ENCODE measurements at places on chromosomes 13 and 19.

- DNase-seq, result peak; percentile 77
These were observed 50.3 kb downstream of the CCDC70 start for GRCh38 chr13:51912091-51912490.

- DNase-seq, result peak; percentile 86
These were observed 3.9 kb upstream of the SSBP4 start for GRCh38 chr19:18415178-18415867.

DNA sequence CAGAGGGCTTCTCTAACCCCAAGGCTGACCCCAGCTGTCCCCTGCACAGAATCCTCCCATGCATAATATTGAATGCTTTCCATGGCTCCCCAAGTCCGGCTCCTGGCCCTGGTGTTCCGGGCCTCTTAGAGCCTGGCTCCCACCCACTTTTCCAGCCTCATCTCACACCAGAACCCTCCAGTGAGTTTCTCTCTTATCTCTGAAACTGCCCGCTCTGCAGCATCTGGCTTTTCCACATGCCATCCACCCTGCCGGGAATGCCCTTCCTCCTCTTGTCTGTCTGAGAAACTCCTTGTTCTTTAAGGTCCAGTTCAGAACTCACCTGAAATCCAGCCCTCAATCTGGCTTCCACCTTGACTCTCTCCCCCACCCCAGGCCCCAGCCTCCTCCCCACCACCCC lies 6.8 kb downstream of the SYNGR4 start:
- DNase-seq, result no peak

GRCh38 chr19:14804765-14805164 lies 26.4 kb upstream of the ADGRE2 start:
- DNase-seq, result no peak

DNA sequence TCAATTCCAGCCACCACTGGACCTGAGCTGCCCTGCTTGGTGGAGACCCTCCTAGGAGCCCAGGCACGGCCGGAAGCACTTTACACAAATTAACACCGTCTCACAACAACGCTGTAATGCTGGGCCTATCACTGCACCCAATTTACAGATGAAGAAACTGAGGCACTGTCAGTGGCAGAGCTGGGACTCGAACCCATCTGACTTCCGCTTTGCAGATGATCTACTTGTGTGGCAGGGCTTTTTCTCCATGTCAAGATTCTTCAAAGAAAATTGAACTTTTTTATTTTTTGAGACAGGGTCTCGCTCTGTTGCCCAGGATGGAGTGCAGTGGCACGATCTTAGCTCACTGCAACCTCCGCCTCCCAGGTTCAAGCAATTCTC lies 33.8 kb downstream of the ZFR2 start:
- no peak for DNase-seq

- DNase-seq, result peak; percentile 66
These were observed 11.4 kb downstream of the SBK2 start for GRCh38 chr19:55525289-55526101.

DNA sequence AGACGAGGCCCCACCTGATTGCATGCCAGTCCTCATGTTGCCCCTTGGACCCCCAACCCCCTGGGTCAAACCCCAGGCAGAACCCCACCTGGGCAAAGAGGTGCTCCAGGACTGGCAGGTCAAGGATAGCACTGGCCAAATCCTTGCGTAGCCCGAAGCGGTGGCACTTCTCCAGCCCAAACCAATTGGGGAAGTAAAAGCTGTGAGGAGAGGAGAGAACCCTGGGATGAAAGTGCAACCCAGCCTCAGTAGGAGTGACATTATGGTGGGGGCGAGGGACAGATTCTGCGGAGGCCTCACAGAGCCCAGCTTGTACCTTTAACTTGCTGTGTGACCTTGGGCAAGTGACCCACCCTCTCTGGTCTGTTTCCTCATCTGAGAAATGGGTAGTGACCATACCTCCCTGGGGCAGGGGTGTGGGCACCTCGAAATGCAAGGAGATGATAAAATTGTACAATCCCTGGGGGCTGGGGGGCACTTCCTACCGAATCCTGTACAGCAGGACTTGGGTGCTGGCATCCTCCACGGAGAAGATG lies 4.4 kb downstream of the JAK3 start:
- DNase-seq, result no peak

DNA sequence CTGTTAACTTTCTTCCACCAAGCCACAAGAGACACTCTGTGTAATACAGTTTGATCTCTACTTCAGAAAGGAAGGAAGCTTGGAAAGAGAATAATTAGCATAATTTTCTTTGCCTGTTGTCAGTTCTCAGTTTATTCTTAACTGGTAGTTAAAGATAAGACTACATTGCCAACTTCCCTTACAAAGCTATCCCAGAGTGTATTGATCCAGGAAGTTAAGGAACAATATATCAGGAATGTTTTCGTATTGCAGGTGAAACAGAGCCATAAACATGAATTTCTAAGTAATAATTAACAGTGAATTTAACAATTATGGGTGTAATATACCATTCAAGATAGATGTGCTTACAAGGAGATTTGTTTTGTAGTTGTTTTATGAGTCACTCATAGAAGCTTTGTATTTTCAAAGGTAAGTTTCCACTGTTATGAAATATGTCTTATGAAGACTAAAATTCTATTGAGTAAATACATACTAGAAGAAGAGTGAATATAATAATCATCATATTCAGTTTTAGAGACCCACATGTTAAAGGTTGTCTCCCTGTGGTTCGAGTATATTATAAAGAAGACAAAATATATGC lies 88.4 kb upstream of the KLF5 start:
- DNase-seq, result no peak

DNA sequence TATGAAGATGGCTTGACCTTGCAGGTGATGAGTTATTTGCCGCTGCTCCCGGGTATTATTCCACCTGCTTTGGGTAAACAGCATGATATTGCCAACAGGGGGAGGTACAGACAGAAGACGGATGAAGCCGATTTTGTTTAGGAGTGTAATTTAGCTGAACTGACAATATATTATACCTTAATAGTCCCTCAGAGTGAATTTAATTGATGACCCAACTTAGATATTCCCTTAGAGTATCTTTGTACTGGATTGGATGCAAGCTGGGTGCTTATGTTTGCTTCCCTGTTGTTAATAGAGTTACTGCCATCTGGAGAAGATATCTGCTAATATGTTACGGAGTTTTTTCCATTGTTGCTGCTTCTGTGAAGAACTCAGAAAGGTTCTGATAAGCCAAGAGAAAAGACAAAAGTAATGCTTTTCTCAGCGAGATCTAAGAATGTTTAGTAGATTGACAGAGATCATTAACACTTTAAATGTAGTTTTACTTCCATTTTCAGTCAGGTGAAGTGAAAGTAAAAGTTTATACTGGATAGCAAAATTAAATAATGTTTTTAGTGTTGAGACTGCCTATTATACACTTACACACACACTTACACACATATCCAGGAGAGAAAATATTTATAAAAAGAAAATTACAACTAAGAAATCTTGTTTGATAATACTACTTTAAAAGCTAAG lies 2220.8 kb upstream of the PCDH20 start:
- no peak for DNase-seq

GRCh38 chr19:31100206-31100590 lies 249.0 kb downstream of the TSHZ3 start:
- DNase-seq, result no peak

GRCh38 chr19:48310227-48310626 lies 15.1 kb upstream of the EMP3 start:
- DNase-seq, result peak; percentile 90

GRCh38 chr19:18259893-18260292 lies 14.4 kb downstream of the IQCN start:
- DNase-seq, result no peak

GRCh38 chr13:32883474-32883873 lies 132.7 kb upstream of the KL start:
- DNase-seq, result no peak

- DNase-seq, result no peak
These were observed 293.7 kb downstream of the PCDH17 start for GRCh38 chr13:57925250-57925649.

GRCh38 chr19:49779731-49780555 lies 13.1 kb downstream of the AP2A1 start:
- no peak for DNase-seq

DNA sequence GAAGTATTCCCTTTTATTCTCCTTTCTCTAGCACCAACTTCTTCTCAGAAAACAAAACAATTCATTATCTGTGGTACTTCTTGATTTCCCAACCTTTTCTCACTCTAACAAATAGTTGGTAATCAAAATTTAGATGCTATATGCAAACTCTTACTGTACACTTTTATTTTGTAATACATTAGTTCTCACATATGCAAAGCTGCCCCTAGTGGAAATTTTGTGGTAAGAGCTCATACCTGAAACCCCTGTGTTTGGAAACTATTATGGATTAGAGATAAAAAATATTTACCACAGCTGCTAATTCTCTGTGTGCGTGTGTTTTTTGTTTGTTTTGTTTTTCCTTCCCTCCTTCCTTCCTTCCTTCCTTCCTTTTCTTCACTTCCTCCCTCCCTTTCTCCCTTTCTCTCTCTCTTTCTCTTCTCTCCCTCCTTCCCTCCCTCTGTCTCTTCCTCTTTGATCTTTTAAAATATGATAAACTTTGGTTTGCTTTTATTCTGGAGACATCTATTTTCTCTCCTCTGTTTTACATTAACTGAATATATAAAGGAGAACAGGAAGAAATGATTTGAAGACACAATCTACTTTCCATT lies 537.4 kb downstream of the SLITRK6 start:
- DNase-seq, result peak; percentile 18

GRCh38 chr13:30607908-30608307 lies 9.8 kb upstream of the USPL1 start:
- DNase-seq, result no peak

DNA sequence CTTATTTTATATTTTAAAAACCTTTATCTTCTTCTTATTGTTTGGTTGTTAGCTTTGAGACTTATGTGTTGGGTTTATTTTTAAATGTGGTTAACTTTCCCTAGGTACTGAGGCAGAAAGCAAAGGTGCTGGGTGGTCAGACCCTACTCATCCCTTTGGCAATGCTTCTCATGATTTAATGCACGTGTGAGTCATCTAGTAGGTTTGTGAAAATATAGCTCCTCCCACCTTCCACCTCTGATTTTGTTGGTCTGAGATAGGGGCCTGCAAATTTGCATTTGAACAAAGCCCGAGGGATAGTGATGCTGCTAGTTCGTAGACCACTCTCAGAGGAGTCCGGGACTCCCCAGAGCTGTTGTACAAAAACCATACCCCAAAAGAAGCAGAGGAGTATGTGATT lies 771.3 kb upstream of the ARGLU1 start:
- DNase-seq, result no peak

DNA sequence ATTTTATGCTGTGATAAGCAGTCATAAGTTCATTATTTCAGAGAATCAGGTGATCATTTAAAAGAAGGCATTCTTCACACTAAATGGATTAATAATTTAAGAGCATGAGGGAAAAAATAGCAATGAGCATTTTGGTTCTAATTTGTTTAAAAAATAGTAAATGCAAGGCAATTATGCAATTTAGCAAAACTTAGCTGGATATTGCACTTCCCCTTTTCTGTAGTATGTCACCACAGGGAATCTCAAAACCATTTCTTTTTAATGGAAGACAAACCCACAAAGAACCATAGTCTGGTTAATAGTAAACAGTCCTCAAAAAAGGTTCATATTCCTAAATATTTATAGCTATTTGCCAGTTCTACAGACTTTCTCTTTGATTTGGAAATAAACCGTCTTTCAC lies 30.2 kb downstream of the COG6 start:
- no peak for DNase-seq

DNA sequence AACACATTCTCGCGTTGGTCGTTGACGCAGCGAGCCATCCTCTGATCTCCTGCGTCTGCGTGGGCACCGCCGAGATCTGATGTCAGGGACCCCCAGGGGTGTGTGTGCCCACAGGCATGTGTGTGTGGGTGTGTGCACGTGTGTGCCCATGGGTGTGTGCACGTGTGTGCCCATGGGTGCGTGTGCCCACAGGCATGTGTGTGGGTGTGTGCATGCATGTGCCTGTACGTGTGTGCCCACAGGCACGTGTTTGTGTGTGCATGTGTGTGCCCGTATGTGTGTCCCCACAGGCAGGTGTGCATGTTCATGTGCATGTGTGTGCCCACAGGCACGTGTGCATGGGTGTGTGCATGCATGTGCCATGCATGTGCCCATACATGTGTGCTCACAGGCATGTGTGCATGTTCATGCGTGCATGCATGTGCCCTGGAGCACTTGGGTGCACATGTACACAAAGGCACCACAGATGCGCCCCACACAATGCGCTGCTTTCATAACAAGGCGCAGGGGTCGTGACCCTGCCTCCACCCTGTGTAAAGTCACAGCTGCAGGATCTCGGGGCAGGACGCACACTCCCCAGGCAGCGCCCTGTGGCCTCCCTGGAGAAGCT lies 77.5 kb downstream of the RASA3 start:
- no peak for DNase-seq

DNA sequence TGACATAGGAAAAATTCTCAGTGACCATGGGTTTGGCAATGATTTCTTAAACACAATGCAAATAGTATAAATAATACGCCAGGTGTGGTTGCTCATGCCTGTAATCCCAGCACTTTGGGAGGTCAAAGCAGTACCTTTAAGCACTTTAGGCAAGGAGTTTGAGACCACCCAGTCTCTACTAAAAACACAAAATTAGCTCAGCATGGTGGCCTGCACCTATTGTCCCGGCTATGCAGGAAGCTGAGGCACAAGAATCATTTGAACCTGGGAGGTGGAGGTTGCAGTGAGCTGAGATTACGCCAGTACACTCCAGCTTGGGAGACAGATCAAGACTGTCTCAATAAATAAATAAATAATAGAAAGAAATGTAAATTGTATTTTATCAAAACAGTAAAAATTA lies 356.5 kb upstream of the SLITRK6 start:
- no peak for DNase-seq

- DNase-seq, result no peak
These were observed 43.2 kb upstream of the TSHZ3 start for GRCh38 chr19:31392464-31392863.

DNA sequence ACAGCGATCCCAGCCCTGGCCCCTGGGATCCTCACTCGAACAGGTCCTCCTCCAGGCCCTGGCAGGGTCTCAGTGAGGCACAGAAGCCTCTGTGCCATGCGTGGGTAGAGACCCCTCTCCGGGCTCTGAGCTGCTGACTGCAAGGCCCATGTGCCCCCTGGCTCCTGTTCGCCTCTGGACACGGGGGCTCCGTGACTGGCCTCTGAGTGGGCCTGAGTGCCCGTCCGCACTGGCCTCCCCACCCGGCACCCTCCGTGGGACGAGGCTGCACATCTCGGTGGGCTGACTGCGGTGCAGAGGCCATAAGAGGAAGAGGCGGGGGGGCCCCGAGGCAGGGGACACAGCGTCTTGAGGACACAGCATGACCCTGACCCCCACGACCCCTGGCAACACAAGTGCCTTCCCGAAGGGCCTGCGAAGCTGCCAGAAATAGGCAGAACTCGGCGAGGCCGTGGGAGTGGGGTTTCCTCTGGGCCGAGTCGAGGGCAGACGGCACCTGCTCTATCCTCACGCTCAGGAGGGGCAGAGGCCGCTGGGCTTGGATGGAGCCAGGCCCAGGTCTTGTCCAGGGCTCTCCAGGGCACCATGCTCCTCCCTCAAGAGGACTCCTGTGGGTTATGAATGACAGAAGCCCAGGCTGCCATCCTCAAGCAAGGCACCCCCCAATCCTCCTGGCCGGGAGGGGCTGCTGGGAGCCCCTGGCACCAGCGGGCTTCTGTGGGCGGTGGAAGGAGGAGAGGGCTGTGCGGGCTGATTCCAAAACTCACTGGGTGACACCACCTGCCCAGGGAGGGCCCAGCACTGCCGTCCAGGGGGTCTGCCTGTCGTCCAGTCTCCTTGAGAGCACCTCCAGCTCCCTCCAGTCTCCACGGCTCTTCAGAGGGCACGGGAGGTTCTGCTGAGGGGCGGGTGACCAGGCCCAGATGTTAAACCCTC lies 52.6 kb downstream of the RASA3 start:
- no peak for DNase-seq
